ENCODE measurements at places on chromosomes 13 and 19.

DNA sequence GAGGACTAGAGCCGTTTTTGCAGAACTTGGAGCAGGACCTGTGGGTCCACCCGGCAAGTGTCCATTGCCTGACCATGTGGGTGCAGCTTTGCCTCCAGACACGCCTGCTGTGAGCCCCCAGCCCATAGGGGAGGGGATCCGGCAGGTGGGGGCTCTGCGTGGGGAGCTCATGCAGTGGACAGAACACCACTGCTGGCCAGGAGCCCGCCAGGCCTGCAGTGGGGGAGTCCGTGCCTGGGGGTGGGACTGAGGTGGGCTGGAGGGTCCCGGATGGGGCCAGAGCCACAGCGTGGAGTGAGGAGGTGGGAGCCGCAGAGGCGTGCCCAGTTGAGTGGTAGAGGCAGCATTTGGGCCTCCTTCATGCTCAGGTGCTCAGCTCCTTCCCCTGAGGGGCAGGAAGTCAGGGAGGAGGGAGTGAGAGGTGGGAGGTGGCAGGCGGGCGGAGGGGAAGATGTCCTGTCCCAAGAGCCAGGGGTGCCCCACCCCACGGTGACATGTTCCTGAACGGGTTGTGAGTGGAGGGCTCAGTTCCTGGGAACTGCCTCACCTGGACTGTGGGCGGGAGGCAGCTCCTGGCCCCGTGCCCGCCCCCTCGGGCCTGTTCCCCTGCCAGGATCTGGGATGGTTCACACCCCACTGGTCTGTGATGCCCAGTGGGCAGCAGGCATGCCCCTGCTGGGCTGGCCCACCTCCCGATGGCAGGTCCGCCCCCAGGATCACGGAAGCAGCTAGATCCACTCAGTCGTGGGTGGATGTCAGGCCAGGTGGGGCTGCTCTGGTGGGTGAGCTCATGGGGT lies 8.8 kb downstream of the ADAT3 start:
- DNase-seq: no peak

DNA sequence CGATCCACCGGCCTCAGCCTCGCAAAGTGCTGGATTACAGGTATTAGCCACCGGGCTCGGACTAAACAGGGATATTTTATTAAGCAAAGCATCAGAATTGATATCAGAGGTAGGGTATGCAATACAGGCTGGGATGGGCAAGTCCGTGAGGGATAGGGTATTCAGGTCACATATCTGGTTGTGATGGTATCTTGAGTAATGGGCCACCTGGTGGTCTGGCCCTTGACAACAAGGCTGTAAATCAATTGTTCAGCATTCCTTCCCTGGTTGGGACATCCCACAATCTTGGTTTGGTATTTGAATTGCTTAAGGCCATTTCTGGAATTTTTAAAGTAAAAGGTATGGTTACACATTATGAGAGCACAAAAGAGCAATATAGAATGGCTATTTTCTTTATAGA lies 1588.0 kb downstream of the SLITRK1 start:
- DNase-seq: no peak

- peak; percentile 39 for DNase-seq
These were observed 2.6 kb upstream of the CACNG7 start for GRCh38 chr19:53906211-53907192.

DNA sequence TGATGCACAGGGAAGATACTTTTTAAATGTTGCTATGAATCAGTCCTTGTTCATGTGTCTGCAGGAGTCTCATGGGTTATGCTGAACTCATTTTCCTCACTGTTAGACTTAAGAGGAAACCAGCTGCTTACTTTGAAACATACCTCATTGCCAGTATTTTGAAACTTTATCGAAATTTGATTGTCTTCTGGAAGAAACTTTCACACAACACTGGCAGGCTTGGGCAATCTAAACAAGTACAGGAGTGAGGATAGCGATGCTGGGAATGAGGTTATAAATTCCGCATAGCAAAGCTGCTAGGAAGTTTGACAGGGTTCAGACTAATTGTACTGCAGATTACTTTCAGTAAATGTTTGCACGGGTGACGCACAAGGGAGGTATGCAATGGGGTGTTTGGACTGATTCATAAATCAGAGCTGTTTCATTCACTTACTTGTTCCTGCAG lies 245.7 kb downstream of the DNAJC15 start:
- no peak for DNase-seq

DNA sequence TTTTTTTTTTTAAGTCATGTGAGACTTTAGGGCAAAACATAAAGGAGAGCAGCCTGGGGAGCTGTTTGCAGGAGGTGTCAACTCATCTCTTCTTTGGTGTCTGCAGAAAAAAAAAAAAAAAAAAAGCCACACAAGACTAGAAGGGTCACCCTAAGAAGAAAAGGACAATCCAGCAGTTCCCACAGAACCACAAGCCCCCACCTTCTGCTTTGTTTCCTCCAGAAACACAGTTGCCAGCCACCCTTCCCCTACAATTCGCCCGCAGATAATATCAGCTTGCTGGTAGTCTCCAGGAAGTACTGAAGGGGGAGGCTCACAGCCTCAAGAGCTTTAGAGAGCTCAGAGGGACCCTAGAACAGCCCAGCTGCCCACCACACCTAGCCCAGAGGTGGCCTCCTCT lies 22.3 kb upstream of the ZBTB7A start:
- peak; percentile 36 for DNase-seq

- DNase-seq: no peak
These were observed 107.8 kb downstream of the SGCG start for GRCh38 chr13:23288564-23288963.

DNA sequence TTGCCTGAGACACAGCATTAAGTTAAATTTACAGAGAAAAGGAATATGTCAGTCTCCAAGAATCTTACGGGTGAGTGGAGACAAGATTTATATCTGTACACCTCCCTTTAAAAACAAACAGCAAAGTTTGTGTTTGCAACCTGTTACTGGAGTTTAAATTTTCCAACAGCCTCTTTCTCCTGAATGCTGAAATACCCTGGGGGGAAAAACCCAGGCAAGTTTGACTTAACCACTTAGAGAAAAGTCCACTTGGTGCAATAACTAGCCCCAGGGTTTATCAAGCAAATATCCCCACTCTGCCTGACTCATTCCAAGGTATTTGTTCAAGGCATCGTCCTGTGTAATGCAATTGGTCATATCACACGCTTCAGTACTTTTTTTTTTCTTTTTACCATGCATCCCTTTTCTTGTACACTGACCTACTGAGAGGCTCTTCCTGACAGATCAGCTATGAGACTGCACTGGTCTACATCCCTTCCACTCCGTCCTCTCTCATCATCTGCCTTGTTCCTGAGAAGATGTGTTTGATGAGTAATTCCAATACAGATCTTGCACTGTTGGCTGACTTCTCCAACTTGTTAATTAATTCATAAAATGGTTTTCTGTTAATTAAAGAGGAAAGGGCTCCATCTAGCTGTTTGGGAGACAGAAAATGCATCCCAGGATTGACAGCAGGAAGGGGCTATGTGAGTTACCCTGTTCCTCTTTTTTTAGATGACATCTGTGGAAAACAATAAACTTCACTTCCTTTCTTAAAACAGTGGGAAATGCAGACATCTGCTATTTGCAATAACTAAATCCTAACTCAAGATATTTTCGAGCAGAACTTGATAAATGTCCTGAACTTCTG lies 212.5 kb upstream of the IRS2 start:
- no peak for DNase-seq

GRCh38 chr13:73715911-73716510 lies 418.2 kb downstream of the KLF12 start:
- DNase-seq: no peak

DNA sequence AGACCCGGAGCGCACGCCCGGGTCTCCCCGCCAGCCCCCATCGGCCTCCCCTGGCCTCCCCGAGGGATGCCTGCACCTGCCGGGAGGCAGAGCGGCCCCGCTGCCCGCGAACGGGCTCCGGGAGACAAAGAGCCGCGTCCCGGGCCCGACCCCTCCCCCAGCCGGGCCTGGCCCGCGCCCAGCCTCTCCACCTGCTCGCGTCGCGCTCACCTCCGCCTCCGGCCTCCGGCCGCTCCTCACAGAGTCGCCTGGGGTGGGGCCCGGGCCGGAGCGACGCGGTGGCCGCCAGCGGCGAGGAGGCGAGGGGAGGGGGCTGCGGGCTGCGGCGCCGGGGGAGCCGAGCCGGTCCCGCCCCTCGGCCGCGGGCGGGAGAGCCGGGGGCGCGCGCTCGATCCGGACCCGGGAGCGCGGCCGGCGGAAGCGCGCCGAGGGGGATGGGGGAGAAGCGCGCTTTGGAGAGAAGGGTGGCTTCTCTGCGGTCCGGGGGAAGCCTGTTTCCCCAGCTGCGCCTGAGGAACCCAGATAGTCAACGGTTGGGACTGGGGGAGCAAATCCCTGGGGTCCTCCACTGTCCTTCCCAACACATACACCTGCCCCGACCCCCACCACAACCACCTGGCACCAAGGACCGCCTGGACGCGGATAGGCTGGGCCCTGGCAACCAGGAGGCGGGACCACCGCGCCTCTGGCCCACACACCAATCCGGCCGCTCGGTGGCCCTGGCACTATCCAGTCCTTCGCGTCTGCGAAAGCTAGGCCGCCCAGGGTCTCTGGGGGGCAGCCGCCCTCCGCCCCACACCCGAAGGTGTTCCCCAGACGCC lies at the start of gene PRR36:
TSS of gene PRR36 (minus strand) at position 315 of the 821 bp plus-strand sequence. CDS start 701 bp downstream, outside the sequence.
- no peak for DNase-seq

GRCh38 chr13:60922576-60923231 lies 492.9 kb downstream of the PCDH20 start:
- no peak for DNase-seq

- DNase-seq: no peak
These were observed 7.2 kb downstream of the SIN3B start for GRCh38 chr19:16836115-16837034.

GRCh38 chr19:7450243-7451223 lies 38.3 kb downstream of the PEX11G start:
- DNase-seq: no peak

DNA sequence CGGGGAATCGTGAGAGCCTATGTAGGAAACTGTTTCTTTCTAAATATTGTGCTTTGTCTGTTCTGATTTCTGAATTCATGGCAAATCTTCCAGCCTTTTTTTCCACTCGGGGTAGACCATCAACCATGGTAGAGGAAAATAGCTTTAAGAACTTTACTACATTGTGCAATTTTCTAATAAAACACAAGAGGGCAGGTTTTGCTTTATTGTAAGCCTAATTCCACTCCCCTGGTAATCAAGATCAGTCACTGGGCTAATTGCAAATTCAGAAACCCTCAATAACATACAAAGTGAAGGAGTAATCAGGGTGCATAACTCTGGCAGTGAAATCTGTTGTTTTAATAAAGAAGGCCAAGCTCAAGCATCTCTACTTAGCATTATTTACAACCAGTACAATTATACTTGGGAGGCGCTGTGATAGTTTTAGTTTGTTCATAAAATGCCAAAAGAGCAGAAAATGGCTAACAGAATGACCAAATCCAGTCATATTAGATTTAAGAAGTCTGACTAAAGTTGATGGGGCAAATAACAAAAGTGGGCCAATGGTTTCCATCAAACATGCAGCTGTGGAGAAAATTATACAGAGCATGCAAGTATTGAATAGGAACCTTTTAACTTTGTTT lies 43.8 kb downstream of the DCT start:
- no peak for DNase-seq

- DNase-seq: no peak
These were observed 200.2 kb downstream of the COL4A1 start for GRCh38 chr13:110106726-110107125.

All from stimulated activated CD8-positive, alpha-beta memory T cell treated with anti-CD3 and anti-CD28 coated beads, Interleukin-7, amount 100 ng/mL, for 1 hour (primary cell).